ENCODE measurements at places on chromosomes 2 and 18. TPM values are rescaled to one million over a fixed set of nuclear protein-coding genes. Genes with fewer than 3 reads are reported as not detected.

The FBLN7 gene
- total RNA-seq, result 4.0 TPM

The FAM110C gene
- under 0.01 TPM for total RNA-seq

The POMC gene
- total RNA-seq, result 0.59 TPM

The ADNP2 gene
- 10.6 TPM for total RNA-seq

The ALPG gene
- total RNA-seq, result not detected

The NT5DC4 gene
- total RNA-seq, result not detected

The TDRD15 gene
- total RNA-seq, result not detected

The TSPYL6 gene
- not detected for total RNA-seq

The LGALSL gene
- total RNA-seq, result 6.2 TPM

The NT5C1B gene
- not detected for total RNA-seq

The ABCG8 gene
- not detected for total RNA-seq

The ICA1L gene
- 4.2 TPM for total RNA-seq

The FBXO36 gene
- total RNA-seq, result 1.4 TPM

The GREB1 gene
- 2.1 TPM for total RNA-seq

The CDH19 gene
- total RNA-seq, result under 0.01 TPM

The TUBA3D gene
- total RNA-seq, result not detected

The UGT1A1 gene
- total RNA-seq, result not detected

The SPHKAP gene
- total RNA-seq, result not detected

The RIT2 gene
- not detected for total RNA-seq
